ENCODE measurements at places on chromosomes 2 and 18.

GRCh38 chr18:22790545-22791309 is 142.4 kb upstream of the RBBP8 start:
- DNase-seq = no peak

DNA sequence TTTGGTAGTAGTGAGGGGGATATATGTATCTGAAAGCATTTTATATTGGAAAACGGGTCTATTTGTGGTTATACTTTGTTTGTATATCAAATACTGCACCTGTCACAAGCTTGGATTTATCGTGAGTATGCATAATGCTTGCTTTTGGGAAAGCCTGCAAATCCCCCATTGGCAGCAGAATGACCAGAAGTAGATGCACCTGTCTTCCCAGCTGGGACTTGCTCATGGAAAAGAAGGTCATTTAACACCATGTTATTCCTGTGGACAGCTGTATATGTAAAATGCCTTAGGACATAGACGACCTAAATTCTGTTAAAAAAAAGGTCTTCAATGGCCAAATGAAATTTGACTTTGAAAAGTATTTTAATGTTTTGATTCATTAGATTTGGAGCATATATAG is 599.4 kb downstream of the XIRP2 start:
- DNase-seq = no peak

DNA sequence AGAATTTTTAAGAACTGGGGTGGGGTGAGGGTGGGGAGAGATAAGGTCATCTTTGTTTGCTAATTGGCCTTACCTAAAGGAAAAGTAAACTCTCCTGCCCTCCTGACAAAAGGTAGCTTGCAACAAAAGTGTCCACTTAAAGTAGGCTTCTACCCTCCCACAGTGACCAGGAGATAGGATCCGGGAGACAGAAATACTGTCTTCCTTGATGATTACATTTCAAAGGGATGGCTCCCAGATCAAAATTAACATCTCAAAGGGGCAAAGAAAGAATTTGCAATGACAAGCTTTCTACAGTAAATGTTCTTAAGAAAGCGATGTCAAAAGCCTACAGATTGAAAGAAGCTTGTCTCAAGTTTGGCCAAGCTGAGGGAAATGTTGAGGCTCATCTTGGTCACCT is 775.3 kb downstream of the CPS1 start:
- no peak for DNase-seq

DNA sequence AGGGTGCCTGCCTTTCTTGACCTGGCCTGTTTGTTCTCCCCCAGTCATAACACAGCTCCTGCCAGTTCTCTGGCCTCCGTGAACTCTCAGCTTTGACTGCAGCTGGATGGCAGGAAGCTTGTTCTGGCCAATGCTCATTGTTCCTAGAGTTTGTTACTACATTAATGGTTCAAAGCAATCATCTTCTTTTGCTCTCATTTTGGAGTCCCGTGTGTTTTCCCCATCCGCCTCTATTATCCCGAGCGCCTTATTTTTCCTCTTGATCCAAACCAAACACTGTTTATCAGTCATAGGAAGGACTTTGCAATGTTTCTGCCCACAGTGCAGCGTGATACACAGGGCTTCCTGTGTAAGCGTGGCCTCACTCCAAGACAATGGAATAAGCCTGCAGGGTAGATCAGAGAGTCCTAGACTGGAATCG is 184.3 kb upstream of the APCDD1 start:
- DNase-seq = no peak

DNA sequence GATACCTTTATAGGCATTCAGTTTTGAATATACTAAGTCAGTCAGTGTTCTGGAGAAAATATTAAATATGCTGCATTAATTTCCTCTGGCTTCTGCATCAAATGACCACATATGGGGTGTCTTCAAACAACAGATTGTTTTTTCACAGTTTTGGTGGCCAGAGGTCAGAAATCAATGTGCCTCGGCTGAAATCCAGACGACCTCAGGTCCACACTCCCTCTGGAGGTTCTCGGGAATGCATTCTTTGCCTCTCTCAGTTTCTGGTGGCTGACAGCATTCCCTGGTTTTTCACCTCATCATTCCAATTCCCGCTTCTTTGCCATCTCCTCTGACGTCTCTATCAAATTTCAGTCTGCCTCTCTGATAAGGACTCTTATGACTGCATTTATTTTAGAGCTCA is 142.3 kb downstream of the ZNF407 start:
- no peak for DNase-seq

DNA sequence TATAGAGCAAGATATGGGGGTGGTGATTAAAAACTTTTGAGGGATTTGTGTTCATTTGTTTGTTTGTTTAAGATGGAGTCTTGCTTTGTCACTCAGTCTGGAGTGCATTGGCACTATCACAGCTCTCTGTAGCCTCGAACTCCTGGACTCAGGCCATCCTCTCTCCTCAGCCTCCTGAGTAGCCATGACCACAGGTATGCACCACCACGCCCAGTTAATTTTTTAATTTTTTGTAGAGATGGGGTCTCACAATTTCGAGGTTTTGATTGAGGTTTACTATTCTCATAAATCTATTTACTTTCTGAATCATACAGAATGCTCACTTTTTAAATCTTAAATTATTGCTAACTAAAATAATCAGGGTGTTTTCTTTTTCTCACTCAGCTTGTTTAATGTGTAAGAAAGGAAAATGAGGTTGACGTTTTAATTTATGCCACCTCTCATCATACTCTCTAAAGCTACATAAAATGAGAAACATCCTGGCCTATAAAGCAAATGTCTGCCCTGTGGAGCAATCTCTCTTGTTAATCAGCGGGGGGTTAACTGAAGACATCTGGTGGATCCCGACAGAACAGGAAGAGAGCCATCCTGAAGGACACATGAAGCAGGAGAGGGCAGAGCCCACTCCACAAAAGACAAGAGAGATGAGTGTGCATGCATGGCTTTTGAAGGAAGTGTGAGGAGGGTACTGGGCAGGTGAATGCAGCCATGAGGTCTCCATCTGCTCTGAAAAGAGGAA is 589.1 kb upstream of the SLC8A1 start:
- DNase-seq = no peak

DNA sequence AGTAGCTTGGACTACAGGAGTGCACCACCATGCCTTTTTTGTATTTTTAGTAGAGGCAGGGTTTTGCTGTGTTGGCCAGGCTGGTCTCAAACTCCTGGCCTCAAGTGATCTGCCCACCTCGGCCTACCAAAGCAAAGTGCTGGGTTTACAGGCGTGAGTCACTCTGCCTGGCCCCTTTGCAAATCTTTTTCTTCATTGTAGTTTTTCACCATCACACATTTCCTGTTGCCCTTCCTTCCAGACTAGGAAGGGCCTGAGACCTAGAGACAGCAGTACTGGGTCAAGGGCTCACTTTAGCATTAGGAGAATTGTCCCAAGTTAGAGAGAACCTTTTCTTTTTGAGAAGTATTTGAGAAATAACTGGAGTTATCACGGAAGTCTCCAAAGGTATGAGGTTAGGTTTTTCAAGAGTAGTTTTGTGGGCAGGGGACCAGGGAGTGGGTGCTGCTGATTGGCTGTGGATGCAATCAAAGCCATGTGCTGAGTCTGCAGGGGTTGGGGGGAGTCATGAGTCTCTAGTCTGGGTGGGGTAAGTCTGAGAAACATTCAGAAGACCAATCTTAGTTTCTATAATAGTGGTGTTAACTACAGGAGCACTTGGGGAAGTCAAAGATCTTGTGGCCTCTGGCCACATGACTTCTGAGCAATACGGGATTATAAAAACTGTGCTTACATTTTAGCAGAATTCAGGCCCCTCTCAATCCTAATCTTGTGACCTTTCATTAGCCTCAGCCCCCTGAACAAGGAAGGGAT is 23.7 kb downstream of the B3GNT2 start:
- DNase-seq = no peak

DNA sequence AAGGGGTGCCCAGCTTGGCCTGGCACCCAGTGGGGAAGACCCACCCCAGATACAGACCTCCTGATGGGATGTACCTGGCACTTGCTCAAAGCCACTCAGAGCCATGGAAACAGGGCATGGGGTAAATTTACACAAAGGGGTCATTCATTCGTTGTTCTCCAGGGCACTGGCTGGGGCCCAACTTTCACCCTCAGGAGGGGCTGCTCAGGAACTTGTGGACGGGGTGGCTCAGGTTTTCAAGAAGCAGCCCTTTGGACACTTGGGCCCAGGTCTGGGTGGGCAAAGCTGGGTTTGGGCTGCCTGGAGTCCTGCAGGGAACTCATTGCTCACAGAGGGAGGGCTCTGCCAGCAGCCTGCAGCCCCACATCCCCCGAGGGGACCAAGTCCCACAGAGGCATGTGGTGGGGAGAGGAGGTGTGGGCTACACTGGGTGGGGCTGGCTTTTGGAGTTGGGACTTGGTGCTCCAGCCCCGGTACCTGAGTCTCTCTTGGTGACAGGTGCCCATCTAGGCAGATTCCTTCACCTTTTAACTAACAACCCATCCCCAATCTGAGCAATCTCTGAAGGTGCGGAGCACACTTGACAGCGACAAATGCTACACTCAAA is 172.3 kb downstream of the CELF4 start:
- DNase-seq = no peak

DNA sequence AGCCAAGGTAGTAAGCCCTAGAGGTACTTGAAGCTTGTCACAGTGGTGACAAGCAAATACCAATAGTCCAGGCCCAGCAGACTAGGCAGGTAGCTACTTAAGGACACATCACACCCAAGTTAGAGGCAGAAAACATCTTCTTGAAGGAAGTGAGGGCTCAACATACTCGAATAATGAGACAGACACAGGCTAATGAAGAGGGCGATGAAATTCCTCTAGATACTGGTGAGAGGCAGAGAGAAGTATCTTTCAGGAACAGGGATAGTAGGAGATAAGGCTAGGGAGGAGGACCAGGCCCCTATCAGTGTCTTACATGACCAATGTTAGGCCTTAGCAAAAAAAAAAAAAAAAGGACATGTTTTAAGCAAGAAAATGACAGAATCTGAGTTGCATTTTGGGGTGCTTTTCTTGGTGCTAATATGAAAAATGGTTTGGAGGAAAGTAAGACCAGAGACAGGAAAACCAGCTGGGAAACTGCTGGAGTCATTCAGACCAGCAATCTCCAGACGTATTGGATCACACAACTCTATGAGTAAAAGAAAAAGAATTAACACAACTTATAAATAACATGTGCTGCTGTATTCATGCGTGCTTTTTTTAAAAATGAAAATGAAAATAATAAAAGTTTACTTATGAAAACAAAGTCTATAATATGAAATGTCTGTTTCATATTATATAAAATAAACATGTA is 37.7 kb downstream of the COBLL1 start:
- no peak for DNase-seq

DNA sequence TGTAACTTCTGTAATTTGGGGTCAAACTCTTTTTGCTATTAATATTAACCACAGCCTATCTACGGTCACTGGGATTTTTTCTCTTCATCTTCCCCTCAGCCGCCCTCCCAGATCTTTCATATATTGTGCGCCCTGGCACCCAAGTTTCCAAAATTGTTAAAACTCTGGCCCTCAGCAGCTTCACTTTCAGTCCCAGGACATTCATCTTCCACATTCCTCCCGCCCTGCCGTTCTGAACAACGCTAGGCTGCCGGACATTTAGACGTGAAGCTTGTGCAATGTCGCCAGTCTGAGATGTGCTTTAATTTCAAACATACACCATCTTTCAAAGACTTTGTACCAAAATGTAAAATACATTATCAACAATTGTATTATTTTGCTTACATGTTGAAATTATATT is 1.8 kb upstream of the TMEM18 start:
- DNase-seq = no peak

DNA sequence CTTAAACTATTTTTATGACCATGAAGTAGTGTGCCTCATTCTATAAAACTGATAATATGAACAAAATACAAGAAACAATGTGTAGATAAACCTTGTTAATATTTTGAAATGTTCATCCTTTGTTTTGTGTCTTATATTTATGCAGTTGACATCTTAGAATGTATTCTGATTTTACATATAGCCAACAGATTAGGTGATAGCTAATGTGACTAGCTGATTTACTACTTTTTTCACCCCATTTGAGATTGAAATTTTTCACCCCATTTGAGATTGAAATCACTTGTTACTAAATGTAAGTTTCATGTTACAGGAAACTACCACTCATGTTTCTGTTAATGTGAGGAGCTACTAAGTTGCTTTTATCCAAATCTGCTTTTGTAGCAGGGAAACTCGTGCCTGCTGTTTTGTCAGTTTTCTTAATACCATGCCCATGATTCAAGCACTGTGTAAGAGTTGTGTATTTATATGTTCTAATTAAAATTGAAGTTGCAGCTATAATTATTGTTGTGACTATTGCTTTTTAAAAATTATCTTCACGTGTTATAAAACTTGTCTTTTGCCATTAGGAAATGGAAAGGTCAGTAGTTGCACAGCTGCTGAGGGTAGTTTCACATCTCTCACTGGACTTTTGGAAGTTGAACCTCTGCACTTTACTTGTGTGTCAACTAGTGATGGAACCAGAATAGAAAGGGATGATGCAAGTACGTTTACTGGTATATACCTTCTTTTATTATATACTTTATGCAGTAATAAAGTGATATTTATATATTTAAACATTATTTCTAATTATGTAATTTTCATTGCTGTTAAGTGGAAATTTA is 96.6 kb downstream of the BIRC6 start:
- no peak for DNase-seq

GRCh38 chr18:55031164-55031563 is 71.9 kb upstream of the CCDC68 start:
- DNase-seq = no peak

DNA sequence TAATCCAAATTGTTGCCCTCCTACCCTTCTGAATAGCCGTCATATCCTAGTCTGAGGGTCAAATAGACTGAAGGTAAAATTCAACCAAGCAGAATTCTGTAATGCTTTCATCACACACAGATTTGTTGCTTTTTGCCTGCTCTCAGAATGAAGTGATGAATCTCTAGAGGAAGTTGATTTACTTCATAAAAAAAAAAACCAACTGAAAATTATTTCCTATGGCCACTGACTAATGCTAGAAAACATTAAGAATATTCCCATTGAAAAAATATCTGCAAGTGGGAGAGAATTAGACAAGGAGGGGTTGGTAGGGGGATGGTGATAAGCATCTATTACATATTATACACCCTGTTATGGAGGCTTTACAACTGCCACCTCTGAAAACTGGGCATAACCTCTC is 2.3 kb upstream of the IL1RL2 start:
- DNase-seq = no peak

All from left lung (tissue), 14 donors.